ENCODE measurements at places on chromosomes 4 and X.

DNA sequence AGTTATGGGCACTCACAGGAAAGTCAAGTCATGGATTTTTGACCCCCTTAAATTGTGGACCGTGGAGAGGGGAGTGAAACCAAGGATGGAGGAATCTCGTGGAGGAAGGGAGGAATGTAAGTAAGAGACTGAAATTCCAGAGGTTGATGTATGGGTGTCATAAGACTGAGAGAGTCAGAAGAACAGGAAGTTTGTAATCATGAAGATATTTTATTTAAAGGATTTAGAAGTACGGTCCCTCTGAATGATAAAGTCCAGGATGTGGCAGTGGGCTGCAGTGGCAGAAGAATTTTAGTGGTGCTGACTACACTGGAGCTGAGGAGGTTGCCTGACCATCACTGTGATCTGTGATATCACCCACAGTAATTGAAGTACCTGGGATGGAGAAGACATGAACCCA lies 57.8 kb downstream of the DCLK2 start:
- DNase-seq = no peak

DNA sequence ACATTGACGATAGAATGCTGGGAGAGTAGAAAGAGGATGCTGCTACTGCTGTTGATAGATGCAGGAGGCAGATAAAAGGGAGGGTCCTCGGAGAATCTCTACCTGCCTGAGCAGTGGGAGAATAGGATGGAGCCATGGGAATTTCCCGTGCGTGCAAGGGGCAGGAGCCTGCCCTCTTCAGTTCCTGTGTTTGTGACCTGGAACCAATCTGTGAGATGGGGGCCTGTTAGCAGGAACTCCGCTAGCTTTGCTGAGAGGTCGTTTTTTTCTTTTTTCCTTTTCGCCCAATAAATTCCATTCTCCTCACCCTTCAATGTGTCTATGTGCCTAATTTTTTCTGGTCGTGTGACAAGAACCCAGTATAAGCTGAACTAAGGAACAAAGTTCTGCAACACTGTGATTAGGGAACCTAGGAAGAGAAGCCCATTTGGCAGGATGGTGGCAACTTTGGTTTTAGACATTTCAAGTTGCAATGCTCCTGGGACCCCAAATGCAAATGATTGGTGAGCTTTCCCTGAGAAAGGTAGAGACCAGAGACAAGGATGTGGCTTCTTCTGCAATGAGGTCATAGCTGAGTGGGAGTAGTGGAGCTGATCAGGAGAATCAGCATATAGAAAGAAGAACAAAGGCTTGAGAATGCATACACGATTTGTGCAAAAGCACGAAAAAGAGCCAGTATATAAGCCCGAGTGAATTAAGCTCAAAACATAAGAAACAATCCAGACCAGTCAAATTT lies 23.9 kb downstream of the SLC39A8 start:
- DNase-seq = no peak

DNA sequence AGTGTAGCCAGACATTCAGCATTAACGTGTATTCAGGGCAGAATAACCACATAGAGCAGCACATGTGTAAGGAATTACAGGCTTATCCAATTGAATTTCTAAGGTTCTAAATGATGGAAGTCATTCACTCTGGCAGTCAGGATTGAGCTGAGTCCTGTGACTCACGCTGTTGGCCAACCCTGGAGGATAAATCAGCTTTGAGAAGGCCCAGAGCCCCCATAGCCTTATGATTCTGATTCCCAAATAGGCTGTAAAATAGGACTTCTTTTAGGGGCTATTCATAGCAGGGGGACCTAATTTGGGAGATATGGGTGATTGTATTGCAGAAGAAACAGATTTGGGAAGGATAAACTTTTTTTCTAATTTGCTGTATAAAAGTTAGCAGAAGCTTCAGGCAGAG lies 8.1 kb upstream of the HPF1 start:
- DNase-seq = peak; percentile 26

- DNase-seq = peak; percentile 14
Observed at GRCh38 chrX:18828832-18829404, 121.5 kb downstream of the PPEF1 start.

DNA sequence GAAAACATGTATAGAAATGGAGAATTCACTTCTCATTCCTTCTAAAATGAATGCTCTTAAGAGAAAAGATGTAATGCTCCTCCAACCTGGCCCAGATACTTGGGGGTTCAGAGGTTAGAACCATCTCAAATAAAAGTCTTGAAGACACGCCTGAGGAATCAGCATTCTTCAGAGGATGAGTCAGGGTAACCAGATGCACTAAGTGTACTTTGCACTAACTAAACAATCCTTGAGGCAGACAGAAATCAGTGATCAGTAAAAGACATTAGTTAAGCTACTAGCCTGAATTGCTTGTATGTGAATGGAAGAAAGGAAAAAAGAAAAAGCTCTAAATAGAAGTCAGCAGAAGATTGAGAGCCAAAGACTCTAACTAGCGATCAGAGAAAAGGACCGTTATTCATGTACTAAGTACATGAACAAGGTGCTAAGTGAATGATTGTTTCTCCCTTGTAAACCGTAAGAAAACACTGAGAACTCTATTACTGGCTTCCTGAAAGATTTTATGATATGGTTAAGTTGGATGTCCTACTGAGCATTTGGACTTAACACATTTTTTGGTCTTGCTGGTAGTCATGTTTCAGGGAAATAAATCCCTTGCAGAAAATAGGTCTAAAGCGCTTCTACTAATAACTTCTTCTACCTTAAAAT lies 738.3 kb downstream of the STPG2 start:
- DNase-seq = no peak

- DNase-seq = no peak
Observed at GRCh38 chr4:142824368-142824767, 21.7 kb downstream of the INPP4B start.

GRCh38 chr4:156201050-156201449 lies 247.4 kb upstream of the CTSO start:
- no peak for DNase-seq

DNA sequence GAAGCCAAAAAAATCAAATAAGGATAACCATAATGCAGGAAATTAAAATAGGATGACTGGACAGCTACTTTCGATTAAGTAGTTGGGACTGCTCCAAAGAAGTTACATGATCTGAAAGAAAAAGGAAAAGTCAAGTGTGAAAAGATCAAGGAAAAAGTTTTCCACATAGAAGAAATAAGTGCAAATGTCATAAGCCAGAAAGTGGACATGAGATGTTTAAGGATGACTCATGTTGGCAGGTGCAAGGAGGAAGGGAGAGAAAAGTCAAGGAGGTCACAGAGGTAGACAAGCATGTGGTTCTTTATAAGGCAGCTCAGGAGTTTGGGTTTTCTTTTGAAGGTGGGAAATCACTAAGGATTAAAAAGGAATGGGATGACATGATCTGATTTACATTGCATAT lies 89.8 kb upstream of the GPRIN3 start:
- no peak for DNase-seq

DNA sequence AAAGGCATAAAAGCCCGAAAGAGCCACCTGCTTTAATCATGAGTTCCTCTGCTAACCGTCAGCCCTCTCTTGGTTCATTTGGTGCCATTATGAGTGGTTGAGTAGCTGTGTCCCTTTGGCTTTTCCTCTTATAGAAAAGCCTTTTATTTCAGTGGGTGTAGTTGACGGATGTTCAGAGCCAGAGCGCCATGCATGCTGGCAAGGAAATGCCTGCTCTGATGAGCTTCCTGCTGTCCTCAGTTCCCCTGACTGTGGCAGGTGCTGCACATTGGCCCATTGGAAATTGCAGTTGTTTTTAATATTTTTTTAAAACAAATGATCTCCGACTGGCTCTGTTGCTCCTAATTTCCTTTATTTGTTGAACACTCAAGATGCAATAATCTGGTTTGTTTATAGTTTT lies 77.3 kb upstream of the LIMCH1 start:
- DNase-seq = no peak

GRCh38 chrX:56796641-56797395 lies 67.8 kb downstream of the NBDY start:
- no peak for DNase-seq

DNA sequence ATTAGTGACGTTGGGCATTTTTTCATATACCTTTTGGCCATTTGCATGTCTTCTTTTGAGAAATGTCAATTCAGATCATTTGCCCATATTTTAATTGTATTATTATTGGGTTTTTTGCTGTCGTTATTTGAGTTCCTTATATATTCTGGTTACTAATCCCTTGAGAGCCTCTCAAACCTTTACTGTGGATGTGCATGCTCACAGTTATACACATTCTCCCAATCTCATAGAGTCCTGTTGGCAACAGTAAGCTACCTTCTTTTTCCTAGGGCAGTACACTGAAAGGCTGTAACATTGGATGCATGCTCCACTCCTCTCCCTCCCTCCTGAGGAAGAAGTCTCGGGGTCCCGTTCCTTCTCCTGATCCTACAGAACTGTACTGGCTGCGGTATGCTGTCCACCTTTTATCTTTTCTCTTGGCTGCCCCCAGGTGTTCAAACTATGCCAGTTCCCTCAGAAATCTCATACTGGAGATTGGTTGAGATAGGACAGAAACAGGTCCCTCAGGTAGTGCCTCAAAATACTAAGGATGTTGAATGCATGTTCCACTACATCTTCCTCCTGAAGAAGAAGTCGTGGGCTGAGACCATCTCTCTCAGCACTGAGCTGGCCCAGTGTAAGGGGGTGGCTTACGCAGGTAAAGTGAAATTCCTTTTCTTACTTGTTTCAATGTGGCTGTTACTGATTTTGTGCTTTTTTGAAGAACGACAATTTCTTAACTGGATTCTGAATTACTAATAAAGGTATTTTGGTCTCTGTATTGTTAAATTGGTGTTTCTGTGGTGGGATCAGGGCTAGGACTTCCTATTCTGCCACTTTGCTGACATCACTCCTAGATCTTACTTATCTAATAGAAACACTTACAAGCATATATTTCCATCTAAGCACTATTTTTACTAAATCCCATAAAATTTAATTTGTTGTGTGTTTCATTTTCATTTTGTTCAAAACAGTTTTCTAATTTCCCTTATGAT lies 145.4 kb upstream of the HUWE1 start:
- peak; percentile 35 for DNase-seq

DNA sequence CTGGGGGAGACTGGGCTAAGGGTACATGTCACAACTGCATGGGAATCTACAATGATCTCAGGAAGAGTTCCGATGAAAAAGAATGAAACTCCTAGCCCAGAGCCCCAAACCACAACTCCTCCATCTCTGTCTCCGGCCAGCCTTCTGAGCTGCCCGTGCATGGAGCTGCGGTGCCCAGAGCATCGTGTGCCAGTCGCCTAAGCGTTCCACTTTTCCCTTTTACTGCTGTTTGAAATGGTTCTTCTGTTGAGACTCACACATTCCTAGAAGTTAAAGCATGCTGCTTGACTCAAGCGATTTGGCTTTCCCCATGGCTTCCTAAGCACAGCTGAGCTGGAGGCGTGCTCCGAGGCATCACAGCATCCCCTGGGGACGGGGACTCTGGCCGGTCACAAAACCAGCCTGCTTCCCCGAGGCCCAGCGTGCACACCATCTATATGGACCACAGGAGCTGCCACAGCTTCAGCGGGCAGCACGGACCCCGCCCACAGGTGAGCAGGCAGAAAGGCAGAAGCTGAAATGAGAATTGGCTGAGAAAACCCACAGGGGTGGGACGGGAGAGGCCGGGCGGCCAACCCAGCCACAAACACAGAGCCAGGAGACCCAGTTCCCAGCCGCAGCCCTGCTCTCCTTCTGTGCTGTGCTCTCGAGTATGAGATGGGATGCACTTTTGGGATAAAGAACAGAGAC lies 5.0 kb downstream of the CCNQ start:
- no peak for DNase-seq

DNA sequence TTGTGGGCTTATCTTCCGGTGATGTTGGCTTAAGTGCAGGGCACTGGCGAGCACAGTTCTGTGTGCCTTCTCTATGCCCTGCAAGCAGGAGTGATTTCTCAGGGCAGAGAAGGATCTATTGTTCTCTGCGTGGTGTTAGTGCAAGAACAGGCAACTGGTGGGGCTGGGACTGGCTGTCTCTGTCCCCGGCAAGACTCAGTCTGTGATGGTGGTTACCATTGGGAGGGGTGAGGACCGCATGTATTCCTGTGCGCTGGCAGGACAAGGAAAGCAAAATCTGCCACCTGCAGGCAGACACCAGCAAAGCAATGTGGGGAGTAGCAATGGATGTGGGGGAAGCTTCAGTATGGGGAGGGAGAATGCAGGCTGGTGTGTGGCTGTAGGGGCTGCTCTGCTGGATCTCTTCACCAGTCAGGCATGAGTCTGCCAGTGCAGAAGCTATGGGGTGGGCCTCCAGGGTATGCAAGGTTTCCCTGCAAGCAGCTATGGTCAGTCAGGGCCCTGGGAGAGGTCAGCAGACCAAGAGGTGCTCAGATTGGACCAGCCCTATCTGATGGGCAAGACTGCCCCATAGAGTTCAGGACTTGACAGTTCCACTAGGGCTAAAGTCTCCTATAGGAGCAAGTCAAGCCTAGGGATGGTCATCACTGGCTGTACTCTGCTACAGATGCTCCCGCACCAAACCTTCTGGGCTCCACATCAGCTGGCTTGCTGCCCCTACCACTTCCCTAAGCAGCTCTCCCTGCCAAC lies 16.8 kb downstream of the PF4 start:
- DNase-seq = no peak

DNA sequence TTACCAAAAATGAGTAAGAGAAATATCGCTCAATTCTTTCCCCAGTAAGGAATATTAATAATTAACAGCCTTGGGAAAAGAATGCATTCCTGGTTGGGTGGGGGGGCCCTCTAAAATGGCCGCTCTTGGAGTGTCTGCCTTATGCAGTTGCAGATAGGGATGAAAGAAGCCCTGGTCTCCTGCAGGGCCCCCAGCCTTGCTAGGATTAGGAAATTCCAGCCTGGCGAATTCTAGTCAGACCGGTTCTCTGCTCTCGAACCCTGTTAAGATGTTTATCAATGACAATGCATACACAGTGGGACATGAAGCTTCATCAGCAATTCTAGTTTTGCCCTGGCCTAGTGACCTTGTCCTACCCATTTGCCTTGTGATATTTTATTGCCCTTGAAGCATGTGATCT lies 1047.7 kb upstream of the GRID2 start:
- no peak for DNase-seq

- peak; percentile 64 for DNase-seq
Observed at GRCh38 chrX:16712548-16713155, at the start of gene CTPS2. Gene CTPS2, minus strand, starts transcription at chrX:16712669. Its CDS starts 9,767 bp downstream, at chrX:16702902.

- DNase-seq = no peak
Observed at GRCh38 chr4:87688316-87688715, 38.2 kb downstream of the DMP1 start.

DNA sequence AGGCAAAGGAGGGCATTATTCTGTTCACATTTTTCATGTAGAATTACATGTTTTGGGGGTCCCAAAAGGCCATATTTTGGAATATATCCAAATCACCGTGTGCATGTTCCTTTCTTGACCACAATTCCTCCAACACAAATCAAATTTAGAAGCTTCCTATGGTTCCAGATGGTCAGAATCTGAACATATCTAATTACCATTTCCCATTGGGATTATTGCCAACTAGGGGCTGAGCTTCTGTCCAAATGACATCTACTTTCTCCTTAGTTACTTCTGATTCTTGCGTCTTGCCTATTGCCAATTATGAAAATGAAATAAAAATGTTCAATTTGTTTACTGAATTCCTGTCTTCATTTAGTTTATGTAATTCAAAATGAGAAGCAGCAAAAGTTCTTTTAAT lies 163.7 kb downstream of the CPE start:
- no peak for DNase-seq

Measured in BE2C (cell line).